ENCODE measurements at places on chromosomes 2 and 18. TPM values are rescaled to one million over a fixed set of nuclear protein-coding genes. Genes with fewer than 3 reads are reported as not detected.

G6PC2 gene
- not detected for total RNA-seq

SEC11C gene
- 24.2 TPM for total RNA-seq

CD207 gene
- total RNA-seq = not detected

NLRC4 gene
- total RNA-seq = 0.57 TPM

KCNIP3 gene
- total RNA-seq = 6.2 TPM

ITGA4 gene
- 1.5 TPM for total RNA-seq

ACKR3 gene
- 28.6 TPM for total RNA-seq

LDLRAD4 gene
- 35.5 TPM for total RNA-seq

DCDC2C gene
- total RNA-seq = not detected

EFHD1 gene
- total RNA-seq = 13.2 TPM

IL18R1 gene
- 0.92 TPM for total RNA-seq

CREB1 gene
- 45.7 TPM for total RNA-seq

GKN1 gene
- total RNA-seq = not detected

UGT1A8 gene
- total RNA-seq = not detected

KIAA2012 gene
- total RNA-seq = not detected
